ENCODE measurements at places on chromosomes 12 and 14. TPM values are rescaled to one million over a fixed set of nuclear protein-coding genes. Genes with fewer than 3 reads are reported as not detected.

GPX2 gene
- total RNA-seq, result 0.79 TPM

DYRK2 gene
- total RNA-seq, result 40.6 TPM

CLSTN3 gene
- total RNA-seq, result 26.2 TPM

CFAP54 gene
- total RNA-seq, result 0.24 TPM

- H3K27me3 ChIP-seq, result no peaks in the 10 kb centered on the region
- peaks cover 10% of the 10 kb centered on the region for H3K36me3 ChIP-seq
- H3K27ac ChIP-seq, result no peak overlapping the region
- peaks cover 10% of the 10 kb centered on the region for H3K4me1 ChIP-seq
- DNase-seq, result peak; percentile 43
- H3K4me3 ChIP-seq, result no peak overlapping the region
These were observed 234.9 kb downstream of the SUDS3 start for GRCh38 chr12:118611295-118611694.

- no peak for DNase-seq
- no peak overlapping the region for H3K27ac ChIP-seq
- no peaks in the 10 kb centered on the region for H3K36me3 ChIP-seq
- no peaks in the 10 kb centered on the region for H3K27me3 ChIP-seq
- H3K4me3 ChIP-seq, result no peak overlapping the region
These were observed 326.9 kb downstream of the GRIN2B start for GRCh38 chr12:13654456-13654855.

DNA sequence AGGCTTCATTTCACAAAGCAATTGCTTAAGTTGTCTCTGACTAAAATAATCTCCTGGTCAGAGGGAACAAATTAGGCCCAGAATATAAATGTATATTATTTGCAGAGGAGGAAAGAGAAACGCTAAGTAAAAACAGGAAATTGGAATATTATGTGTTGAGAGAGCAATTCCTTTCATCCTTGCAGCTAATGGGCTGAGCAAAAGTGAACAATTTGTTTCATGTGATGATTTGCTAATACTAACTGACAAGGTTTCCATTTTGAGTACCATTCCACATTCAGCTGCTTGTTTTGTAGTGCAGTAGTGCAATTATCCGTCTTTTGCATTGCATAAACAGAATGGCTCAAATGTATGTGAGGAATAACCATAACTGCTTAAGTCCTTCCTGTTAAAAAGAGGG, 103.2 kb downstream of the TPH2 start:
- H3K27me3 ChIP-seq, result no peaks in the 10 kb centered on the region
- H3K27ac ChIP-seq, result no peak overlapping the region
- H3K4me3 ChIP-seq, result no peak overlapping the region
- DNase-seq, result no peak

- H3K27me3 ChIP-seq, result no peaks in the 10 kb centered on the region
- H3K36me3 ChIP-seq, result no peaks in the 10 kb centered on the region
- H3K27ac ChIP-seq, result peak overlapping the region; percentile 85
- H3K4me1 ChIP-seq, result peaks cover 8% of the 10 kb centered on the region
- no peak for DNase-seq
These were observed 9.9 kb upstream of the SLC38A2 start for GRCh38 chr12:46382408-46382963.

DNA sequence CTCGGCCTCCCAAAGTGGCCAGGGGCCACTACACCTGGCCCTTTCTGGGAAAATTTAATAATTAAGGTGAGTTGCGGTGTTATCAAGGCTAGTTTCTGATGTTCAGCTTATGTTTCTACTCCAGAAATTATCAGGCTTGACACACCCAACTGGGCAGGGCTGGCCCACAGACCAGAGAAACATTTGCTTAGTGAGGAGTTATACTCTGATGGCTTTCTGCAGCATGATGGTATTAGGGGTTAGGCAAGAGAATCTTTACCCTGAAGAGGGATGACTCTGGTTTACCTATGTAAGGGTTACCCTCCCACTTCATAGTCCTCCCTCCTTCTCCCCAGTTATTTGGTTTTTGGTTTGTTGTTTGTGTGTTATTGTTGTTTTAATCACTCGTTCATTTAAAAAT, 24.5 kb upstream of the HECTD1 start:
- no peaks in the 10 kb centered on the region for H3K36me3 ChIP-seq
- no peak for DNase-seq
- H3K27ac ChIP-seq, result no peak overlapping the region
- peaks cover 3% of the 10 kb centered on the region for H3K4me1 ChIP-seq
- H3K4me3 ChIP-seq, result no peak overlapping the region

GRCh38 chr12:65539023-65539422, 260.5 kb downstream of the MSRB3 start:
- H3K27me3 ChIP-seq, result no peaks in the 10 kb centered on the region
- peaks cover under 1% of the 10 kb centered on the region for H3K4me1 ChIP-seq
- H3K36me3 ChIP-seq, result peaks cover 22% of the 10 kb centered on the region

DNA sequence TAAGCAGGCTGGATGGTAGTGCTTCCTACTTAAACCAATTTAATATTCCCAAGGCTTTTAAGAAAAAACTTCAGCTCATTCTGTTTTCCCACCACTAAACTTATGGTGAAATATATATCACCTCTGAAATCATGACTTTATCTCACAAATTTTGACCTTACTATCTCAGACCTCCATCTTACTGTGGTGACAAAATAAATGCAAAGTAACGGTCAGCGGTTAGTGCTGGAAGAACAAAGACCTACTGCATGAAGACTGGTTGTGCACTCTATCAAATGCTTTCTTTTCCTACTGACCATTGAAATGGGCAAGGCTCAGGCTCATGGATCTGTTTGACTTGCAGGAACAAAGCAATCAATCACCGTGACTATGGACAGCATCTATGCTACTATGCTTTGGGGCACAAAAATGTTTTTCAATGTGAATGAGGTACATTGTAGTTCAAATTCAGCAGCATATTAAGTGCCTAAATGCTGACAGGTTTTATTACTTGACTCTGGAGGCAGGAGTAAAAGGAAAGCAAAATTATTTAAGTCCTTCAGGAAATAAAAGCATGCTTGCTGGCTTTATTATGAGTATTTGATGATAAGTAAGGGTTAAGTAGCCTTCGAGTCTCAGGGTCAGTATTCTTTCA, 43.1 kb upstream of the GTF2A1 start:
- H3K4me3 ChIP-seq, result no peak overlapping the region
- H3K4me1 ChIP-seq, result peaks cover 3% of the 10 kb centered on the region
- H3K27ac ChIP-seq, result no peak overlapping the region
- H3K27me3 ChIP-seq, result no peaks in the 10 kb centered on the region
- DNase-seq, result no peak

GRCh38 chr12:131379738-131380137, 331.2 kb upstream of the SFSWAP start:
- H3K4me3 ChIP-seq, result no peak overlapping the region
- no peak overlapping the region for H3K27ac ChIP-seq
- DNase-seq, result peak; percentile 24
- no peaks in the 10 kb centered on the region for H3K36me3 ChIP-seq
- H3K4me1 ChIP-seq, result no peaks in the 10 kb centered on the region

GRCh38 chr14:64899958-64900357, 14.3 kb upstream of the CHURC1 start:
- H3K27ac ChIP-seq, result no peak overlapping the region
- H3K27me3 ChIP-seq, result no peaks in the 10 kb centered on the region
- H3K4me3 ChIP-seq, result no peak overlapping the region
- no peaks in the 10 kb centered on the region for H3K4me1 ChIP-seq
- H3K36me3 ChIP-seq, result no peaks in the 10 kb centered on the region

GRCh38 chr12:55933169-55933798, 2.3 kb downstream of the DGKA start:
- H3K4me3 ChIP-seq, result peak overlapping the region; percentile 82
- no peak for DNase-seq
- H3K4me1 ChIP-seq, result peaks cover 6% of the 10 kb centered on the region
- H3K27ac ChIP-seq, result no peak overlapping the region
- no peaks in the 10 kb centered on the region for H3K36me3 ChIP-seq

DNA sequence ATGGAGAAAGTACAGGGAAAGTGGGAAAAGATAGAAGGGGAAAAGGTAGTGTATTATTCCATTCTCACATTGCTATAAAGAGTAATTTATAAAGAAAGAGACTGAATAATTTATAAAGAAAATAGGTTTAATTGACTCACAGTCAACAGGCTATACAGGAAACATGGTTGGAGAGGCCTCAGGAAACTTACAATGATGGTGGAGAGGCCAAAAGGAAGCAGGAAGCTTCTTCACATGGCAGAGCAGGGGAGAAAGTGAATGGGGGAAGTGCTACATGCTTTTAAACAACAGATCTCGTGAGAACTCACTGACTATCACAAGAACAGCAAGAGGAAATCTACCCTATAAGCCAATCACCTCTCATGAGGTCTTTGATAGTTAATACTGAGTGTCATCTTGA, 725.0 kb upstream of the FLRT2 start:
- DNase-seq, result no peak
- no peaks in the 10 kb centered on the region for H3K27me3 ChIP-seq
- no peaks in the 10 kb centered on the region for H3K36me3 ChIP-seq
- H3K27ac ChIP-seq, result no peak overlapping the region

GRCh38 chr12:59736786-59737185, 141.0 kb downstream of the SLC16A7 start:
- H3K27me3 ChIP-seq, result no peaks in the 10 kb centered on the region
- no peaks in the 10 kb centered on the region for H3K36me3 ChIP-seq
- H3K27ac ChIP-seq, result no peak overlapping the region

- no peak for DNase-seq
- H3K36me3 ChIP-seq, result peaks cover 34% of the 10 kb centered on the region
- H3K4me3 ChIP-seq, result no peak overlapping the region
- no peaks in the 10 kb centered on the region for H3K4me1 ChIP-seq
- H3K27ac ChIP-seq, result no peak overlapping the region
- H3K27me3 ChIP-seq, result no peaks in the 10 kb centered on the region
These were observed 45.0 kb downstream of the TRAFD1 start for GRCh38 chr12:112170376-112170775.

Measured in H9 (cell line).